Mammary epithelial cell (primary cell): ENCODE measurements at places on chromosomes 12 and 14. TPM values are rescaled to one million over a fixed set of nuclear protein-coding genes. Genes with fewer than 3 reads are reported as not detected.

CMKLR1 gene
- not detected in 2 replicates for total RNA-seq

JPH4 gene
- not detected for total RNA-seq

TIMELESS gene
- 4.5 TPM for total RNA-seq

GLIPR1 gene
- total RNA-seq = 92.4 TPM

RNASE4 gene
- total RNA-seq = 1.7 and 2.7 TPM in 2 replicates

IL31 gene
- total RNA-seq = not detected

PMCH gene
- total RNA-seq = not detected in 2 replicates

TMEM229B gene
- total RNA-seq = 0.50 TPM

NFE2 gene
- 0.19 and 0.26 TPM in 2 replicates for total RNA-seq

TAS2R7 gene
- total RNA-seq = not detected in 2 replicates

GZMH gene
- not detected in 2 replicates for total RNA-seq

KIF5A gene
- 1.5 and 2.4 TPM in 2 replicates for total RNA-seq

SLC2A3 gene
- 5.6 and 9.8 TPM in 2 replicates for total RNA-seq

GNG2 gene
- total RNA-seq = 1.7 and 6.8 TPM in 2 replicates

TAS2R30 gene
- total RNA-seq = 1.9 and 2.3 TPM in 2 replicates

C12orf54 gene
- 1.5 TPM for total RNA-seq

MAP1LC3B2 gene
- 2.9 and 8.0 TPM in 2 replicates for total RNA-seq

TMEM119 gene
- 1.0 TPM for total RNA-seq

TSPAN11 gene
- total RNA-seq = 1.3 TPM

KLRK1 gene
- not detected for total RNA-seq

PRIMA1 gene
- total RNA-seq = 0.17 TPM

ACTN1 gene
- 1,322 TPM for total RNA-seq
